GOT3 (cell line): ENCODE measurements at places on chromosomes 12 and 14.

DNA sequence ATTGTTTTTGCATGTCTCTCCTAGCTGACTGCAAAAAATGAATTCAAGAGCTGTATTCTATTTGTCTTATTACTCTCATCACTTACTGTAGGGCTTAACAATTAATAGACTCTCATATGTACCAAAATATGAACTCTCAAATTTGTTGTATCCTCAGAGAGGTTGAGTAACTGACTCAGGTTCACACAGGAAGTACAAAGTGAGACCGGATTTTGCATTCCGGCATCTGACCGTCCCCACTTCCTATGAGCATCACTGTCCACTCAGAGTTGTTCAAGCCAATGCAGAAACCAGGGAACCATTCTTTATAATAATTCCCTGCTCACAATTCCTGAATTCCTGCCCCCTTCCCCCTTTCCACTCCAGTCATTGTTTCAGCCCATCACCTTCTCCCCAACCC is 113.3 kb upstream of the AMIGO2 start:
- no peak for DNase-seq

GRCh38 chr14:104448721-104449120 is 130.8 kb upstream of the C14orf180 start:
- no peak for DNase-seq

DNA sequence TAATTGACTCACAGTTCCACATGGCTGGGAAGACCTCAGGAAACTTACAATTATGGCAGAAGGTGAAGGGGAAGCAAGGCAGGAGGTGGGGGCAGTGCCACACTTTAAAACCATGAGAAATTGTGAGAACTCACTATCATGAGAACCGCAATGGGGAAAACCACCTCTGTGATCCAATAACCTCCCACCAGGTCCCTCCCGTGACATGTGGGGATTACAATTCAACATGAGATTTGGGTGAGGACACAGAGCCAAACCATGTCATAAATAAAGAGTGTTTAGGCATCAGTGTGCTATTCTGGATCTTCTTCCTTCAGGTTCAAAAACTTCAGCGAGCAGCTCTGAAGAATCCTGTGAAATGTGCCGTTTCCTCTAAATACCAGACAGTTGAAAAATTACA is 9.7 kb downstream of the DDX47 start:
- no peak for DNase-seq

- DNase-seq, result no peak
These were observed 7.3 kb upstream of the HSP90AA1 start for GRCh38 chr14:102094101-102094500.

- no peak for DNase-seq
These were observed 1.9 kb downstream of the RTL1 start for GRCh38 chr14:100901391-100902183.

DNA sequence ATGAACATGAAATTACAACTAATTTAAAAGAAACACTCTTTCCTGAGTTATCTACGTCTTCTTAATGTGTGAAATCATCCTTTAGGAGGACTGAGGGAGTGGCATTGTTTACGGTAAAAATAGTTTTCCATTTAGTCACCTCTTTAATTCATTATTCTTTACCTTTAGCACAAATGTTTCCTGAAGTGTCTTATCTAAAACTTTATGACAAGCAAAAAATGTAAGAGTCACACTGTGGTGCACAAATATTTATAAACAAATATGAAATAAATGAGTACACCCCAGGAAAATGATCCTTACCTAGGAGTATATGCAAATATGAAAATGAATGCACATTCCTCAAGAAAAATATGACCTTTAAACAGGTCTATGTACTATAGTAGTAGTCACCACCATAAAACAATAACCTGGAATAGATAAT is 104.6 kb downstream of the PTPRR start:
- DNase-seq, result no peak

DNA sequence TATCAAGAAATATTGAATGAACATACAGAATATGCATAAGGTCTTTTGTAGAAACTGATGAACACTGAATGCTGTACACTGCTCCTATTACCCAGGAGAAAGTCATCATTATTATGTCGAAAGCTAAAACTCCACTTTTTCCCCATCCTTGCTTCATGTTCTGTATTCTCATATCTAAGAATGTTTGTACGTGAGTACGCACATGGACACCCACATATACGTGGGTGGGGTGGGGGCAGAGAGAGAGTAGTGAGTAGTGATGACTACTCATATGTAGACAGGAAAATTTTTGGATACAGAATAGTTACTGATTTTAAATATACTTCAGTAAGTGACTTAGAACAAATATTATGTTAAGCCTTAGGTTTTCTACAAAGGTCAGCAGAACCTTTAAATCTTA is 75.1 kb downstream of the FERMT2 start:
- DNase-seq, result no peak

GRCh38 chr12:121009741-121010140 is 6.5 kb downstream of the C12orf43 start:
- DNase-seq, result no peak

DNA sequence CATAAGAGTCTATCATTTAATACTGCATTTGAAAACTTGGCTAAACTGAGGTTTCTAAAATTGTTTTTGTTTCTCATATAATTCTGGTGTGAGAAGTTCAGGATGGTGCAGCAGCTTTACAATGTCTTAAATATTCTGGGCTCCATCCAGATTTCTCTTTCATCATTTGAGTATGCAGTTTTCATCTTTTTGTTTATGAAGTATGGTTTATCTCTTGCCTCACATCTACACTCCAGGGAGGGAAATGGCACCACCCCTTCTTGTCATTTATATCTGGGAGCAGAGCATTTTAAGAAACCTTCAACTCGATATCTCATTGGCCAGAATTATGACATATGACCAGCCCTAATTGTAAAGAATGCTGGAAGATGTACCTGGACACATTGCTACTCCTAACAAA is 24.3 kb downstream of the GEMIN2 start:
- DNase-seq, result no peak

GRCh38 chr12:47802312-47802711 is 17.4 kb downstream of the HDAC7 start:
- no peak for DNase-seq

DNA sequence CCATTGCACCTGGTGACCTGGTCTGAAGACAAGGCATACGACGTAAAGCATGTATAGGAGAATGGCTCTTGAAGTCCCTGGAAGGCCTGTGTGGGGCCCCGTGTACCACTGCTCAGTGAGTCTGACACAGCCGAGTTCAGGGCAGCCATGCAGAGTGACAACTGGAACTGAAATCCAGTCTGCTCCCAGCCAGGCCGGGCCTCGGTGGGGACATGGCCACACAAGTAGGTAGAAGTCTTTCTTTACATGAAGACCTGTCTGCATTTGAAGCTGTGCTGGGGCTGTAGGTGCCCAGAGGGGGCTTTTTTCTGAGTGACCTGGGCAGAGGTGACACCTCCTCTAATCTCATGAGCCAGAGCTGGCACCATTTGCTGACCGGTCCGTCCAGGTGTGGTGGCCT is 35.7 kb downstream of the ADGRD1 start:
- DNase-seq, result no peak

DNA sequence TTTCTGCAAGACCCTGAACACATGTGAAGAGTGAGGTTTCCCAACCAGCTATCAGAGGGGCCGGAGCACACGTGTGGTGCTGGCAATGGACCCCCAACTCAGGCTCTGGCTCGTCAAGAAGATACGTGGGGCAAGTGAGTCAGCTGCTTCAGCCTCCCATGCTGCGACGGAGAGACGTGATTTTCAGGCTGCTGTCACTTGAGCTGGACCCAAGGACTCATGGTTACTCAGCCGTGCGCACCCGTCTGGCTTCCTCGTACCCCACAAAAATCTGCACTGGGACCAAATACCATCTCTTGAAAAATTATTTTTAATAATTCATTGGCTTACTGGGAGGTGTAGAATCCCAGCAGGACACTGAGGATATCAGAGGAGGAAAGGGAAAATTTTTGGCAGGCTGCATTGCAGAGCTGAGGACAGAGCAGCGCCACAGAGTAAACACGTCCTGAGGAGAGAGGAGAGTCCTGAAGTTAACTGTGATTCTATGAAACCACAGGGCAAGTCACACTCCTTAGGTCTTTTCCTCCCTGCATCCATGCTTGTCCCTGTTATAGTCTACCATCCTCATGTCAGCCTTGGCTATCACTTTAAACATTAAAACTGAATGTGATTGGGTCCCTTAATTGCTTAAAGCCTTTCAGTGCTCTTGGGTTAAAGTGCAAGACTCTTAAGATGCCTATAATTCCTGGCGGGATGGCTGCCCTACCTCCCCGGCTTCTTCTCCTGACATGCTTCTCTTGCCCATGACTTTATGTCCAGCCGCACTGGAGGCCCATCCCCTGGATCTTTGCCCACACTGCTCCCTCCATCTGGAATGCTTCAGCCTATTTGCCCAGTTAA is 95.3 kb upstream of the SLC35F4 start:
- no peak for DNase-seq

GRCh38 chr14:33414041-33414440 is 475.4 kb downstream of the NPAS3 start:
- no peak for DNase-seq

- DNase-seq, result no peak
These were observed 61.7 kb downstream of the ITPK1 start for GRCh38 chr14:93054006-93054405.

GRCh38 chr14:30518867-30519560 is 39.9 kb upstream of the G2E3 start:
- DNase-seq, result no peak

- no peak for DNase-seq
These were observed 8.4 kb downstream of the FBXO33 start for GRCh38 chr14:39423793-39424192.

GRCh38 chr12:101599311-101599710 is 4.5 kb downstream of the MYBPC1 start:
- DNase-seq, result no peak

GRCh38 chr14:24775950-24776349 is 142.0 kb upstream of the GZMB start:
- no peak for DNase-seq

DNA sequence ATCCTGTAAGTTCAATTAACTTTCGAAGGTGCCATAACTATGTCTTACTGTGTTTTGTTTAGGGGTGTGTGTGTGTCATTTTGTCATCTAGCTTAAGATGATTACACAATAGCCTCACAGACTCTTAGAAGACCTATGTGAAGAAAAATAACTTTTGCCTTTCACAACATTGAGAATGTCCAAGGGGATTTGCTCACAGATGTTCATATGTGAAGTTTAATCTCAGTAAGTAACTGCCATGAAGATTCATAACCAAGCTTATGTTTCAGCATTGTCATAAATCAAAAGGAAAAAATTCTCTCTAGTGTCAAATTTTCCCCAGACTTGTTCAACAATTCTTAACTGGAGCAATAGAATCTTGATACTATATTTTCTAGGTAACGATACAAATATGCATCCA is 226.1 kb upstream of the PRKD1 start:
- no peak for DNase-seq

GRCh38 chr12:120363274-120363855 is 5.6 kb downstream of the MSI1 start:
- DNase-seq, result no peak

GRCh38 chr14:47332939-47333338 is 342.5 kb downstream of the MDGA2 start:
- no peak for DNase-seq

DNA sequence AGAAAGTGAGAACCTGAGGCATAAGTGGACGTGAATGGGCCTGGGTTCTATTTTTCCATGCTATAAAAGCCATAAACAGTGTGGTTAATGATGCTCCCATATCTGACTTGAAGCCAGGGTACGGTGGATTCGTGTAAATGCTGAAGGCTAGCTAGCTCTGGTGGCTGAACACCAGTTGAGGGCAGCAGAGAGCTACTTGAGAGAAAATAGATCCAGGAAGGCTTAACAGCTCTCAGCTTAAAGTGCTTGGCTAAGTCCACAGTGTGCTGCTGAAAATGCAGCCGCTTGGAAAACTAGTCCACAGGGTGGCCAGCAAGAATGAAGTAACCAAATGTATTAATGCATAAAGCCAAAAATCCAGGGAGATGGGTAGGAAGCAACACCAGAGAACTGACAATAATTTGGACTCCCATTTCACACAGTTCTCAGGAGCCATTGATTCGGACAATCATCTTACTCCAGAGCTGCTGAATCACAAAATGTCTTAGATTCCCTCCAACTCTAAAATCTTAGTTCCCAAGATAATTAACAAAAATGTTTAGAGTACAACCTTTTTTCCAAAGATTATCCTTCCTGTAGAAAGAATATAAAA is 15.0 kb upstream of the FOXG1 start:
- DNase-seq, result no peak

DNA sequence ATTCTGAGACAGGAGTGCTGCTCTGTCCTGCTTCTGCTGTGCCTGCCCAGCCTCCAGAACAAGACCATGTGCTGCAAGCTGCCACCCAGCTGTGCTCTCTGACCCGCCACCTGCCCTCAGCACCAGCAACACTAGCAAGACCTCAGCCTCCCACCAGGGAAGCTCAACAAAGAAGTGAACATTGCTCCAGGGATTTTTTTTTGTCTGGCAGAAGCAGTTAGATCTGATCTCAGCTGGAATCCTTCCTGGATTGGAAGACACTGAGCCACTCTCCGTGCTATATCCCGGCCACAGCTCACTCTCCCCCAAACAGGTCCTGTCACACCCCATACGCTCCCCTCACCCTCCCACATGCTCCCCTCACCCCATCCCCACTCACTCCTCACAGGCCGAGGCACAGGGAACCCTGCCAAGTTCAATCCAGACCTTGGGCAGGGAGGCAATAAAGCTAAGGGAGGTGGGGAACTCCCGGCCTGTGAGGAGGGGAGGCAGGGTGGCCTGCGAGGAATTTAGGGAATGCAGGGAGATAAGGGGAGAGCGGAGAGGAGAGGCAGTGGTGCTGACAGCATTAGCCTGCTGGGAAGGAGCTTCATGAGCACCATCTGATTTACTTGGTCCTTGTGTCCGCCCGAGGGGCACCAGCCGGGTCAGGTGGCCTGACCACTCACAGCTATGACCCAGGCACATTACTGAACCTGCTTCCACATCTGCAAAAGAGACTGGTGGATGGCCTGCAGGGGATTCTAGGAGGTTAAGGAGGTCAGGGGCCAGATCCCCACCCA is 29.7 kb downstream of the CCDC85C start:
- DNase-seq, result no peak

DNA sequence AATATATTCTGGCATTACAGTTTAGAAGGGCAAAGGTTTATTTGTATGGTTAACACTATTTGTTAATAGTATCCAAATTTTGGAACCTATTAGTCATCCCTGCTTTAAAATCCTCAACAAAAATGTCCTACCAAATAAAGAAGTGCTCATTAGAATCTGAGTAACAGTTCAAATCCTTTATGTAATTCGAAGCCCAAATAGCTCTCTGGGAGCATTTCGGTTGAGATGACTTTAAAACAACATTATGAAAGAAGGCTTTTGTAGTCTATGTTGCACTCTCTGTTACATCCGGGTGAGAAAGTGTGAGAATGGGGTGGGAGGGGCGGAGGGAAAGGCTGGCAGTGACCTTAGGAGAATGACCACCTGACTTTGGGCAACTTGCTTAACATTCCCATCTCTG is 59.7 kb downstream of the SLC38A1 start:
- DNase-seq, result no peak

DNA sequence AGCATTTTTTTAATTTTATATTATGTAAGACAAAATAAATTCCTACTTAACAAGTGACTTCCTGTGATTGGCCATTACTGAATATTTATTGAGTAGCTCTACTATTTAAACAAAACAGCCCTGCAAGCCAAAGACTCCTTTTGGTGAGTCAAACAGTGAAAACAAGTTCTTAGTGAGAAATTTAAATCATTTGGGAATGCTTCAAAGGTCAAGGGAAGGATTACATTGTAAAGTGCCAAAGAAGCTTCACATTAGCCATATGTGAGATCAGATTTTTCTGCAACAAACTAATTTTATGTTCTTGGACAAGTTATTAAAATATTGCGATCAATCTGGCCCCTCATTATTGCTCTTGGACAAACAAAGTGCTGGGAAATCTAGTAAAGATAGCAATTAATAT is 795.4 kb upstream of the MGAT4C start:
- no peak for DNase-seq

- DNase-seq, result no peak
These were observed 474.6 kb downstream of the DPF3 start for GRCh38 chr14:72419226-72419775.
